Ascending aorta (tissue), 2 donors: ENCODE measurements at places on chromosomes 12 and 14. TPM values are rescaled to one million over a fixed set of nuclear protein-coding genes. Genes with fewer than 3 reads are reported as not detected.

Gene TWF1
- total RNA-seq = 67.2 TPM

DNA sequence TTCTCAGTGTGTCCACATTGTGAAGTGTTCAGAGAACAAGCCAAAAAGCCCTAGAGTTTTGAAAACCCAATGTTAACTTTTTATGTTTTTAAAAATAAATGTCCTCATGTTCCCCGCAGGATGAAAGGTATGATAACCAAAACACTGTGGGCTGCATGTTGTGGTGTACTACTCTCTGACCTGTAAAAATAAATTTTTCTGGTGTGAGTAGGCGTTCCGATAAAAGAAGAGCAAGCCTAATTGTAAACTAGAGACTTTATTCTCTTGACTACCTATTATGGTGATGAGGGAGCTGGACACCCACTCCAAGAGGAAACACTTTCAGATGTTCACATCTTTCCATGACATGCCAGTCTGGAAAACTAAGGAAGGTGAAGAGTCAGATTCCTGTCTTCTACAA is 18.2 kb downstream of the PTGER2 start:
- H3K4me3 ChIP-seq = no peak overlapping the region
- H3K36me3 ChIP-seq = no peaks in the 10 kb centered on the region
- H3K27ac ChIP-seq = no peak overlapping the region
- H3K27me3 ChIP-seq = no peaks in the 10 kb centered on the region
- DNase-seq = no peak
- no peaks in the 10 kb centered on the region for H3K4me1 ChIP-seq

Gene ADAMTS20
- total RNA-seq = not detected

Gene RNASE7
- not detected for total RNA-seq

Gene CCNB1IP1
- 12.6 TPM for total RNA-seq

GRCh38 chr14:92866181-92866752 is 56.7 kb upstream of the CHGA start:
- DNase-seq = no peak
- no peaks in the 10 kb centered on the region for H3K36me3 ChIP-seq

Gene M6PR
- 72.2 TPM for total RNA-seq

DNA sequence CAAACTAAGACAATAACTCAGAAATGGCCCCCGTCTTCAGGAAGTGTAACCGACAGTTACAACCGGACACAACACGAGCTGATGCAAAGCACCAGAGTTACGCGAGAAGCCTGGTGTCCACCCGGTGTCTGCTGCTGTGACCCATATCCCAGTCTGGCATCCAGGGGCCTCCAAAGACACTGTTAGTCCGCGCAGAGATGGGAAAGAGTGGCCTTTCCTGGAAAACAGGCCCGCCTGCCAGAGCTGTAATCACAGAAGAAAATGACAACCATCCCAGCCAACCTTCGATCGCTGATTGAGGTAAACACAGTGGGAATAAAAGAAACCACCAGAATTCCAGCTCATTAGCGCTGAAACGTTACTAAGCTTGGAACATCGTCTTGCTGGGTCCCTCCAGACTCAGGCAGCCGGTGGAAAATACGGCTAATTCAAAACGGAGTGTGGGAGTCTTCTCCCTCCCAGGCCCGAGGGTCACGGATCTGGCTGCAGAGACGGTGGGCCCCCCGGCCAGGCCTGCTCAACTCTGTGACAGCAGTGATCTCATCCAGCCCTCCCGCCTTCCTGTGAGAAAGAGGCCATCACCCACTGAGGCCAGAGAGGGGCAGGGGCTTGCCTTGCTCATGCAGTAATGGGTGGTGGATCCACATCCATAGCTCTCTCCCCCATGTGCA is 273.9 kb upstream of the RTL1 start:
- H3K27me3 ChIP-seq = no peaks in the 10 kb centered on the region
- no peak overlapping the region for H3K4me3 ChIP-seq
- no peak overlapping the region for H3K27ac ChIP-seq
- H3K4me1 ChIP-seq = no peaks in the 10 kb centered on the region

DNA sequence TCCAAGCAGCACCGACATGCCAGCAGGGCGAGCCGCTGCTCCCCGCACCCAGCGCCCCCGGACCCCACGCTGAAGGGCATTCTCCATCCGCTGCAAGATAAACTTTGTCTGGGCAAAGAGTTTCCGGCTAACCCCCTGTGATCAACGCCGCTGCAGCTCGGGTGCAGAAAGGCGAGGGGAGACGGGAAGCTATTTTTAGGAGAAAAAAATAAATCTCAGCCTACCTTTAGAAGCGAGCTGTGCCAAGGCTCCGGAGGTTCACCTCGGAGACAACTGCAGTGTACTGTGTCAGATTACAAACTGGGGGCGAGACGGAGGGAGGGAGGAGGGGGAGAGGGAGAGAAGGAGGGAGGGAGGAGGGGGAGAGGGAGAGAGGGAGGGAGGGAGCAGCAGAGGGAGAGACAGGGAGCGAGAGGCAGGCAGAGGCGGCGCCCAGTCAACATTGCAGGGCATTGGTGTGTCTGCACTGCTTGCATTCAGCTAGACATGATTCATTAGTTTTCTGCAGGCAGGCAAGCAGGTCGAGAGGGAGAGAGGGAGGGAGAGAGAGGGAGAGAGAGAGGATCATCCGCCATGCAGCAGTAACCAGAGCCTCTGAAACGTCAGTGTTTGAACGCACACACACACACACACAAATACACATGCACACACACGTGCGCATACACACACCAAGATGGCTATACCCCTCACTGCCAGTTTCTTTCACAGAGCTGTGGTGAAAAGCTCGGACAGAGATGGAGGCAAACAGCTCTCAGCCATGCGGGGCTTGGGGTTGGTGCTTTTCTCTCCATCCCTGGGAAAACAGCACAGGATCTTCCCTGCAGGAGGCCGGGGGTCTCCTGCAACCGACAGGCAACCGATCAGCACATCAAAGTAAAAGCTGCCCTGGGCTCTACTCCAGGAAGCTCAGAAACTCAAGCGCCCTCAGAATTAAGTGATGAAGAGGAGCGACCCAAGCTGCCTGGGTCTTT is at the start of gene RIMBP2:
RIMBP2 (minus strand) TSS at position 302 of the 971 bp plus-strand sequence. CDS start 237,286 bp downstream, outside the sequence.
- H3K27me3 ChIP-seq = no peaks in the 10 kb centered on the region
- no peak for DNase-seq
- H3K27ac ChIP-seq = no peak within 1 kb of the TSS
- no peaks in the 10 kb centered on the region for H3K36me3 ChIP-seq
- H3K4me1 ChIP-seq = peaks cover 3% of the 10 kb centered on the region

Gene P2RX7
- total RNA-seq = 1.1 TPM

DNA sequence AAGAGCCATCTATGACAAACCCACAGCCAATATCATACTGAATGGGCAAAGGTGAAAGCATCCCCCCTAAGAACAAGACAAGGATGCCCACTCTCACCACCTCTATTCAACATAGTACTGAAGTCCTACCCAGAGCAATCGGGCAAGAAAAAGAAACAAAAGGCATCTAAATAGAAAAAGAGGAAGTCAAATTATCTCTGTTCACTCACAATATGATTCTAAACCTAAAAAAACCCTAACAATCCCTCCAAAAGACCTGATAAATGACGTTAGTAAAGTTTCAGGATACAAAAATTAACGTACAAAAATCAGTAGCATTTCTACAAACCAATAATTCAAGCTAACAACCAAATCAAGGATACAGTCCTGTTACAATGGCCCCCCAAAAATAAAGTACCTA is 26.9 kb downstream of the MDM1 start:
- H3K27ac ChIP-seq = no peak overlapping the region
- peaks cover 21% of the 10 kb centered on the region for H3K36me3 ChIP-seq
- no peaks in the 10 kb centered on the region for H3K4me1 ChIP-seq
- DNase-seq = no peak

GRCh38 chr14:45028107-45028626 is 55.7 kb upstream of the PRPF39 start:
- no peak for DNase-seq
- H3K36me3 ChIP-seq = peaks cover 8% of the 10 kb centered on the region
- no peak overlapping the region for H3K4me3 ChIP-seq

DNA sequence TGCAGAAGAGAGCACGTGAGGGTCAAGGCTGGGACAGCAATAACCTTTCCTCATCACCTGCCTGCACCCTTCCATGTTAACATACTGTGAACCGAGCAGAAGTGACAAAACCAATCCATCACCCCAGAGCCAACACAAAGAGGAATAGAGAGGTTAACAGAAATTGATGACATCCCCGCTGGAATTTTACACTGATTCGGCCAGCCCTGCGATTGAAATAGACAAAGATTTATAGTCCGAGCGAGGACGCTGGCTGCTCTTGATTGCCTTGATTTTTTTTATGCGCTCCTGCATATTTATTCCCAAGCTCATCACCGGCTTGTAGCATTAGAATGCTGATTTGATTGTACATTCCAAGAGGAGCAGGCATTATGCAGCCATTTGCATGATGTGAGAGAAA is 729.7 kb downstream of the BCL11B start:
- no peak overlapping the region for H3K4me3 ChIP-seq
- DNase-seq = no peak
- H3K27me3 ChIP-seq = no peaks in the 10 kb centered on the region
- H3K4me1 ChIP-seq = no peaks in the 10 kb centered on the region
- no peak overlapping the region for H3K27ac ChIP-seq
- H3K36me3 ChIP-seq = no peaks in the 10 kb centered on the region

- no peak overlapping the region for H3K4me3 ChIP-seq
- DNase-seq = no peak
- no peaks in the 10 kb centered on the region for H3K27me3 ChIP-seq
- no peaks in the 10 kb centered on the region for H3K4me1 ChIP-seq
- no peaks in the 10 kb centered on the region for H3K36me3 ChIP-seq
- no peak overlapping the region for H3K27ac ChIP-seq
These were observed 181.4 kb upstream of the PARP11 start for GRCh38 chr12:4054630-4055029.

DNA sequence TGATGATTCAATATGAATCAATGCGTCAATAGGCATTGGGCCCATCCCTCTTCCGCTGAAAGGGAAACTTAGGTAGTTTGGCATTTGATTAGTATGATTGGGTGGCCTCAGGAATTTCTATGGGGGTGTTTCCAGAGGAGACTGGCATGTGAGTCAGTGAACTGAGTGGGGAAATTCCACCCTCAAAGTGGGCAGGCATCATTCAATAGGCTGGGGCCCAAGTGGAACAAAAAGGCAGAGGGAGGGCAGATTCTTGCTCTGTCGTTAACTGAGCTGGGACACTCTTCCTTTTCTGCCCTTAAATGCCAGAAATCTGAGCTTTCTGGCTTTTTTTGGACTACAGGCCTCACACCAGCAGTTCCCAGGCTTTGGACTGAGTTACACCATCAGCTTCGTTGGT is 373.5 kb downstream of the RPS29 start:
- no peak for DNase-seq
- H3K4me3 ChIP-seq = no peak overlapping the region
- no peaks in the 10 kb centered on the region for H3K36me3 ChIP-seq
- H3K4me1 ChIP-seq = no peaks in the 10 kb centered on the region

DNA sequence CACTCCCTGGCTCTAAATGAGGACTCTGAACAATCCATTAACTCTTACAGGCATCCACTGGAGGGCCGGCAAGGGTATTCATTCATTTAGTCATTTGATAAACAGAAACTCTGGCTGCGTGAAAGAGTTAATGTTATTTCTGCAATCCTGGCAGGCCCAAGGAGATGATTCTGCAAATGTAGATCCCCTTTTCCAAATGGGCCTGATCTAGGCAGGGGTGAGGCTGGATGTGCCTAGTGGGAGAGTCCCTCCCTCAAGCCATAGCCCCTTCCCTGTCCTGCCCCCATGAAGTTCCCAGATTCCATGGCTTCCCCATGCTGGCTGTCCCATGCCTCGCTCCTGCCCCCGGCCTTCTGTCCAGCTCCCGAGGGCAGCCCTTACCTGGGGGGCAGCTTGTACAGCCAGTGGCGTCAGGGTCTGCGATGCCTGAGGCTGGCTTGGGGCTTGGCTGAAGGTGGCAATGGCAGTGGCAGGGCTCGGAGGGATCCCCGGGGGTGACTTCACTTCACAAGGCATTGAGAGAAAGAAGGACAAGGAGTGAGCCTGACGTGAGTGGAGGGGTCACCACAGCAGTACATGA is 18.4 kb downstream of the POU6F1 start:
- H3K4me1 ChIP-seq = no peaks in the 10 kb centered on the region
- H3K27ac ChIP-seq = no peak overlapping the region
- no peaks in the 10 kb centered on the region for H3K27me3 ChIP-seq
- no peak overlapping the region for H3K4me3 ChIP-seq

- H3K27ac ChIP-seq = no peak overlapping the region
- H3K4me3 ChIP-seq = no peak overlapping the region
- no peaks in the 10 kb centered on the region for H3K36me3 ChIP-seq
- no peak for DNase-seq
- H3K27me3 ChIP-seq = no peaks in the 10 kb centered on the region
These were observed 350.1 kb upstream of the ATP2B1 start for GRCh38 chr12:90058704-90059103.
